Inflammatory macrophage (primary cell): ENCODE measurements at places on chromosomes 13 and 19.

DNA sequence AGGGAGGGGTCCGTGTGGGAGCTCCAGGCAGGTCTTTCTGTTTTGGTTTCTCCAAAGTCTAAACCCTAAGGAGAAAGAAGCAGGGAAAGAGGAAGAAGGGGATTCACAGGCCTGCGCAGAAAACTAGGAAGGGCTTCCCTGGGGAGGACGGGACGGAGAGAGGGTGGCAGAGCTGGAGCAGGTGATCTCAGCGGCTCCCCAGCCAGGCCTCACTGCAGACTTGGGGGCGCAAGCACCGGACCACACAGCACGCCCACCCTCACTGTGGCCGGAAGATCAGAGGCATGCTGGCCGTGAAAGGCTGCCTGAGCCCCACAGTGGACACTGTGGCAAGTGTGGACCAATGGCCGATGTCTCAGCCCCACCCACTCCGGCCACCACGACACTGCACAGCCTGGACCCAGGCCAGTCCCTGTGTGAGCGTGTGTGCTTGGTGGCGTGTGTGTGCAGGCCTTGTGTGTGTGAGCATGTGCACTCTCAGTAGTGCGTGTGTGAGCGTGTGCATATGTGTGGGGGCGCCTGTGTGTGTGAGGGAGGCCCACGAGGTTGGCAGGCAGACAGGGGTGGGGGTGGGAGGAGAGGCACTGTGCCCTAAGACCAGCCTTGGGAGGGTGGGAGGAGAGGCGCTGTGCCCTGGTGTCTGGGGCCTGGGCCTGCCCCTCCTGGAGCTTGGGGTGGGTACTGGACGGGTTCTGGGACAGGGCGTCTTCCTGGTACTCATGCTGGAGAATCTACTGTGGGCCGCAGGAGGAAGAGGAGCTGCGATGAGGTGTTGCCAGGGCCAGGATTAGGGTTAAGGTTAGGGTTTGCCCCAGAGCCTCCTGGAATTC is 15.4 kb upstream of the TMEM255B start:
- no peak for DNase-seq

GRCh38 chr13:33483471-33483870 is 197.9 kb upstream of the STARD13 start:
- no peak for DNase-seq

DNA sequence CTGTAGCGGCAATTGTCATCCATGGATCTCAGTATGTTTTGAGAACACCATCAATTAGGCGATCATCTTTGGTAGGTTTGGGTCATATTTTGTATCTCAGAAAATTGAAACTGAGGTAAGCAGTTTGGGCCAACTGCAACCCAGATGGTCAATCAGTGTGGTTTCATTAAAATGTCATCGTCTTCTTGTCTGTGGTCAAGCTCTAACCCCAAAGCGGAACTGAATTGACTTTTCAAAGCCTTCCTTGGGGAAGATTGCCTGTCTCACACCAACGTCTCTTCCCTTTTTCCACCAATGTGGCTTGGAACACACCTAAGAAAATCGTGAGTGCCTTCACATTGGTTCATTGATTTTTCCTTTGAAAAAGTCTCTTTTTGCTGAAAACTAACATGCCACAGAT is 56.3 kb upstream of the UBAC2 start:
- DNase-seq: peak; percentile 69

GRCh38 chr13:40666933-40667621 is 636 bp upstream of the FOXO1 start:
- peak; percentile 15 for DNase-seq

DNA sequence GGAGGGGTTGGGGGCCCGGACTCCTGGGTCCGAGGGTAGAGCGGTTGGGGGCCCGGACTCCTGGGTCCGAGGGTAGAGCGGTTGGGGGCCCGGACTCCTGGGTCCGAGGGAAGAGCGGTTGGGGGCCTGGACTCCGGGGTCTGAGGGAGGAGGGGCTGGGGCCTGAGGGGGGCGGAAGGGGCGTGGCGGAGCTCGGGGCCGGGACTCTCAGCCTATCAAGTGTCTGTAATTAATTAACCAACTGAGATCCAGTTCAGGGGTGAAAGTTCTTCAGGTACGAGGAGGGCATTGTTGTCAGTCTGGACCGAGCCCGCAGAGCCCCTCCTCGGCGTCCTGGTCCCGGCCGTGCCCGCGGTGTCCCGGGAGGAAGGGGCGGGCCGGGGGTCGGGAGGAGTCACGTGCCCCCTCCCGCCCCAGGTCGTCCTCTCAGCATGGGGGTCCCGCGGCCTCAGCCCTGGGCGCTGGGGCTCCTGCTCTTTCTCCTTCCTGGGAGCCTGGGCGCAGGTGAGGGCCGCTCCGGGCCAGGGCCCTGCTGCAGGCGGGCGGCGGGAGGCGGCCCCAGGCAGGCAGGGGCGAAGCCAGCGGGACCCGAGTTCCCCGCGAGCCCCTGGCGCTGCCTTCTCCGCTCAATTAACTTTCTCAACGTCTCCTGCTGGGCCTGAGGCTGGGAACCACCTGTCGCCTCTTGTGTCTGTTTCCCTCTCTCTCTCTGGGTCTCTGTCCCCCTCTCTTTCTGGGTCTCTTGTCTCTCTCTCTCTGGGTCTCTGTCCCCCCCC is 697 bp downstream of the FCGRT start:
- DNase-seq: no peak

- no peak for DNase-seq
These were observed 849.7 kb downstream of the UQCRFS1 start for GRCh38 chr19:28363254-28363653.

DNA sequence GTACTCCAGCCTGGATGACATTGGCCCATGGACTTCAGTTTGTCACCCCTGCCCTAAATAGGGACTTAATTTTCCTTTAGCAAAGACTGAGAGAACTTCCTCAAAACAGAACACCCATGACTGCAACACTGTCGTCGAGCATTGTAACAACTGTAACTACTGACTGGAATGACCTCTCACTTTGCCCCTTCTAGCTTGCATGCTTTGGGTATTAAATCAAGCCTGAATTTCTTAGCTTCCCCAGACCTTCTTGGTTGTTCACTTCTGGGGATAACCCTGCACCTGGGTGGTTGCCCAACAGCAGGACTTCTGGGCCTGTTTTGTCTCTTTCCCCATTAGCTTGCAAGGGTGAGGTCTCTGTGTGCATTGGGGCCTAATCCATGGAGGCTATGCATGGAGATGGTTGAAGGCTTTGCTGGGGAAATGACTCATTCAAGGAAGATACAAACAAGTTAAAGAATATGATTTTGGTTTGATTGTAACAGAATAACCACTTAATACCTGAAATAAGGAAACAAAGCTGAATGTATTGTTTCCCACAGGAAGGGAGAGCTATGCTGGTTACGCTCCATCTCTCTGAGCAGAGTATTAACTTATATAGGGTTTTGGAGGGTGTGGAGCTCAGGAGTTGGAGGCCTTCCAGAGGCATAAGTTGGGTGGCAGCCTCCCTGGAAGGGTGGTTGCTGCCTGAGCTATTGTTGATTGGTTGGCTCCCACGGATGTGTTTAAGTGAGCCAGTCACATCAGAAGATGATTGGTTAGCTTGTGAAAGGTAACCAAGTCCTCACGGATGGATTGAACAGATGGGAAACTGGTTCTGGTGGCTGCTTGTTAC is 34.7 kb upstream of the UBAC2 start:
- peak; percentile 33 for DNase-seq
